Effector memory CD8-positive, alpha-beta T cell (primary cell): ENCODE measurements at places on chromosomes 3 and 15.
A peak's percentile ranks its signal among the peaks of the same experiment; 100 is the strongest.

GRCh38 chr3:104537323-104537722 lies 829.4 kb upstream of the ALCAM start:
- H3K27ac ChIP-seq = no peak overlapping the region
- H3K36me3 ChIP-seq = no peaks in the 10 kb centered on the region
- H3K4me1 ChIP-seq = no peaks in the 10 kb centered on the region
- H3K27me3 ChIP-seq = no peaks in the 10 kb centered on the region

GRCh38 chr3:4606911-4607310 lies 113.8 kb downstream of the ITPR1 start:
- no peak overlapping the region for H3K4me3 ChIP-seq
- no peak for DNase-seq
- peak overlapping the region; percentile 30 for H3K27ac ChIP-seq
- H3K36me3 ChIP-seq = peaks cover 5% of the 10 kb centered on the region
- no peaks in the 10 kb centered on the region for H3K27me3 ChIP-seq

GRCh38 chr15:25802285-25802830 lies 60.8 kb downstream of the ATP10A start:
- H3K4me3 ChIP-seq = no peak overlapping the region
- no peaks in the 10 kb centered on the region for H3K27me3 ChIP-seq
- H3K4me1 ChIP-seq = peaks cover 13% of the 10 kb centered on the region
- DNase-seq = no peak
- no peak overlapping the region for H3K27ac ChIP-seq

DNA sequence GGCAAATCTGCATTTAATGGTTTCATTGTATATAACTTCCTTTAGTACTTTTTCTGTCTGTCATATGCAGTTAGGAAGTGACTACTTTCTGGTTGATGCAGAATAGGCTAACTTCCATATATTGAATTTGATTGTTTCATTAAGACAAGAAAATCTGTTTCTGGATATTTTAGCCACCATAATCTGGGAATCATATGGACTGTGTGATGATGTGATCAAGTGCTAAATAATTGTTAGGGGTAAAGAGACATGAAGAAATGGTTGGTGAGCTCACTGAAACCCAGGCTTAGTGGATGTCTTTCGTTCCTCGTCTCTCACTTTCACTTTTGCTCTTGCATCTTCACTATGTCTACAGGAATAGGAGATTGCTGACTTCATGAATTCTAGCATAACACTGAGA lies 3.5 kb upstream of the MNS1 start:
- peaks cover 12% of the 10 kb centered on the region for H3K4me1 ChIP-seq
- H3K36me3 ChIP-seq = peaks cover 8% of the 10 kb centered on the region
- DNase-seq = no peak
- H3K27me3 ChIP-seq = peaks cover 41% of the 10 kb centered on the region
- H3K4me3 ChIP-seq = peak overlapping the region; percentile 80

DNA sequence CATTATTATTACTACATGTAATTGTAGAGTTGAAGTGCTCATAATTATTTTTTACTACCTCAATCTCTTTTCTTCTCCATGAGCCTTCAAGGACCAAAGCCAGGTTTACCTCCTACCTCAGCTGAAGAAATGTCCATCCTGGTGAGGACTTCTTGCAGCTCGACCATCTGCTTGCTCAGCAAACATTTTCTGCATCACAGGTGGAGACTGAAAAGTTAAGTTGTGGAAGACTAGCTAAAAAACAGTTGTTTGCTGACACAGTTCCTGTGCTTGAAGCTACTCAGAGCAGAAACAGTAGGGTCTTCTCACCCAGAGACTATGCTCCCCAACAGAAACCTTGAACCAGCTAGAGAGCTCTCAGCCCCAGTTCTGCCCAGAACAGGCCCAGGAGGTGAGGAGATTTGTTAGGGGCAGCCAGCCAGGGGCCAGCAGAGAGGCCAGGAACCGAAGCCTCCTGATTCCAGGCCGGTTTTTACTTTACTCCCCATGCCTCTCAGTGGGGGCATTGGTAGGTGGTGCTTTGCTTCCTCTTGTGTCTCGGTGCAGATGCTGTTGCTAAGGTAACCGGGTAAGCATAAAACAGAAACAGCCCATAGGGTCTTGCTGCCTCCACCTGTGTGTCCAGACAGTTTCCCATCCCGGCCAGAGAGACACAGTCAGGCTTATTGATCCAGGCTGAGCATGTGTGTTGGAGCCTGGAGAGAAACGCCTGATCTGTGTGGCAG lies 54.9 kb downstream of the CCNL1 start:
- H3K4me1 ChIP-seq = peaks cover 17% of the 10 kb centered on the region
- no peaks in the 10 kb centered on the region for H3K36me3 ChIP-seq
- peak overlapping the region; percentile 71 for H3K27ac ChIP-seq
- peak overlapping the region; percentile 10 for H3K4me3 ChIP-seq
- no peaks in the 10 kb centered on the region for H3K27me3 ChIP-seq
- no peak for DNase-seq

DNA sequence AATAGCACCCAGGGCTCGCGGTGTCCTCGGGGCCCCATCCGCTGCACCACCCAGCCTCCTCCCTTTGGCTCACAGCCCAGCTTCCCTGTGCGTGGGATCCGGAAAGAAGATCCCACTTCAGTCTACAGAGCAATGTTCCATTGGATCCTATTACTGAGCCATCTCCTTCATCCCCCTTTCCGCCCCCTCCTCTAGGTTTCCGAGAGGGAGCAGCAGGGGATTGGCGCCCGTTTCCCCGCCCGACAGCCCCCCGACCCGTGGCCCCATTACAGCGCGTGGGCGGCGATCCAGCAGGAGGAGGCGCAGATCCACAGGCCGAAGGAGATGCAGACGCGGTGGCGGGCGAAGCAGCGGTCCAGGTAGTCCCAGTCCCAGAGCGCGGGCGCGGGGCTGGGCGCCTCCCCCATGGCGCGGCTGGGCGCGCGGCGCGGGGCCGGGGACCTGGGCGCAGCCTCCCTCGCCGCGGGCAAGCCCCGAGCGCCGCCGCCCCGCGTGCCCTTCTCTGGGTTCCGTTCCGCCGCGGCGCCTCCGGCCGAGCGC lies 340 bp downstream of the TMEM44 start:
- H3K27me3 ChIP-seq = no peaks in the 10 kb centered on the region
- no peaks in the 10 kb centered on the region for H3K4me1 ChIP-seq
- peak; percentile 2 for DNase-seq

DNA sequence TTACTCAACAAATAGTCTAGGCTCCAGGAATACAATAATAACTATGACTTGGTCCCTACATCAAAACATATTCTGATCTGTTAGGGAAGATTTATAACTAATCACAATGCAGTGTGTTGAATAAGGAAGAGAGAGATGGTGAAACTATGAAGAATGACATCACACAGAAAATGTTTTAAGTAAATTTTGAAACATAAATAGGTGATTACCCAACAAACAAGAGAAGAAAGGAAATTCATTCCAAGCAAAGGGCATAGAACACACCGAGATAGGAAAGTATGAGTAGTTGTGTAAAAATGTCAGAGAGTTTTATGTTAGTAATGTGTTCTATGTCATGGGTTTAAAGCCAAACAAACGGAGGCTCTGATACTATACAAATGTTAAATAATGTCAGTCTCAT lies 13.4 kb downstream of the SEC62 start:
- H3K27ac ChIP-seq = no peak overlapping the region
- H3K4me1 ChIP-seq = peaks cover 4% of the 10 kb centered on the region
- no peak overlapping the region for H3K4me3 ChIP-seq
- peaks cover 92% of the 10 kb centered on the region for H3K36me3 ChIP-seq

DNA sequence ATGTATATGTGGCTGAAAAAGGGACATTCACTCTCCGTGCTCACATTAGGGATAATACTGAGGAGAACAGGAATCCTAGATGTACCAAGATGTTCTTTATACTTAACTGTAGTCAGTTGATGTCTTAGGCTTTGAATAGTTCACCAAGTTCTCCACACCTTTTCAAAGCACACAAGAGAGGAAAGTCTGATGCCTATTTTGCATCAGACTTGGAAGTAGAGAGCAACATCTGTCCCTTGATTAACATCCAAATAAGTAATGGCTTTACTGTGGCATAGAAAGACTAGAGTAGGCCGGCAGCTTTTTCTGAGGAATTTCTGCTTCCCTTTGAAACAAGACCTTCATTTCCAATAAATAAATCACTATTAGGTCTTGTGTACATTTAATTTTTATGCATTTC lies 34.0 kb downstream of the PIGB start:
- DNase-seq = no peak
- no peaks in the 10 kb centered on the region for H3K27me3 ChIP-seq
- peaks cover 43% of the 10 kb centered on the region for H3K36me3 ChIP-seq
- no peak overlapping the region for H3K4me3 ChIP-seq

- H3K36me3 ChIP-seq = no peaks in the 10 kb centered on the region
- no peak overlapping the region for H3K4me3 ChIP-seq
- H3K4me1 ChIP-seq = no peaks in the 10 kb centered on the region
- no peaks in the 10 kb centered on the region for H3K27me3 ChIP-seq
- no peak for DNase-seq
These were observed 28.9 kb downstream of the SH3GL3 start for GRCh38 chr15:83476066-83476465.

DNA sequence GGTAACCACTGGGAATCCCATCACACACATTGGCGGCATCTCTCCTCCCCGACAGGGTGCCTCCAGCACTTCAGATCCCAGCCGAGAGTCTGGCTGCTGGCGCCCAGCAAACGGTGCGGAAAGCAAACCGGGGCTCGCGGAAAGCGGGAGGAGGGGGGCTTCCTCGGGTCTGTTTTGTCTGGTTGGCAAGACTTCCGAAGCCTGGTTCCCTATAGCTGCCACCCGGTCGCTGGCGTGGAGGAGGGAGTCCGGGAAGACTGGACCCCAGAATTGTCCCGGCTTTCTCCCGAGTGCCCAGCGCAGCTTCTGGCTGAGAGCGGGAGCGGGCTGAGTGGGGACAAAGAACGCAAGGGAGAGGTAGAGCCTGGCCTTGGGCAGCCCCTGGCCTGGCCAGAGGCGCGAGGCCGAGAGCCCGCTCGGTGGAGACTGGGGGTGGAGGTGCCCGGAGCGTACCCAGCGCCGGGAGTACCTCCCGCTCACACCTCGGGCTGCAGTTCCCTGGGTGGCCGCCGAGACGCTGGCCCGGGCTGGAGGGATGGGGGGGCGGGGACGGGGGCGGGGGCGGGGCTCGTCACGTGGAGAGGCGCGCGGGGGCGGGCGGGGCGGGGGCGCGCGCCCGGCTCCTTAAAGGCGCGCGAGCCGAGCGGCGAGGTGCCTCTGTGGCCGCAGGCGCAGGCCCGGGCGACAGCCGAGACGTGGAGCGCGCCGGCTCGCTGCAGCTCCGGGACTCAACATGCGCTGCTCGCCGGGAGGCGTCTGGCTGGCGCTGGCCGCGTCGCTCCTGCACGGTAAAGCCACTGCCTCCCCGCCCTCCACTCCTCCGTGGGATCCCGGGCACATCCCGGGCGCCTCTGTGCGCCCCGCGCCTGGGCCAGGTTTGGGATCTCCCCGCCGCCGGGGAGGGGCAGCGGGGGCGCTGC lies at the start of gene CHRNA7:
Gene CHRNA7, plus strand, starts transcription at position 654 of the 920 bp plus-strand sequence. Its CDS starts 80 bp downstream, at position 734.
- DNase-seq = no peak
- H3K27me3 ChIP-seq = peaks cover 72% of the 10 kb centered on the region
- peaks cover 2% of the 10 kb centered on the region for H3K4me1 ChIP-seq
- H3K27ac ChIP-seq = no peak within 1 kb of the TSS
